ENCODE measurements at places on chromosomes 7 and 10.

DNA sequence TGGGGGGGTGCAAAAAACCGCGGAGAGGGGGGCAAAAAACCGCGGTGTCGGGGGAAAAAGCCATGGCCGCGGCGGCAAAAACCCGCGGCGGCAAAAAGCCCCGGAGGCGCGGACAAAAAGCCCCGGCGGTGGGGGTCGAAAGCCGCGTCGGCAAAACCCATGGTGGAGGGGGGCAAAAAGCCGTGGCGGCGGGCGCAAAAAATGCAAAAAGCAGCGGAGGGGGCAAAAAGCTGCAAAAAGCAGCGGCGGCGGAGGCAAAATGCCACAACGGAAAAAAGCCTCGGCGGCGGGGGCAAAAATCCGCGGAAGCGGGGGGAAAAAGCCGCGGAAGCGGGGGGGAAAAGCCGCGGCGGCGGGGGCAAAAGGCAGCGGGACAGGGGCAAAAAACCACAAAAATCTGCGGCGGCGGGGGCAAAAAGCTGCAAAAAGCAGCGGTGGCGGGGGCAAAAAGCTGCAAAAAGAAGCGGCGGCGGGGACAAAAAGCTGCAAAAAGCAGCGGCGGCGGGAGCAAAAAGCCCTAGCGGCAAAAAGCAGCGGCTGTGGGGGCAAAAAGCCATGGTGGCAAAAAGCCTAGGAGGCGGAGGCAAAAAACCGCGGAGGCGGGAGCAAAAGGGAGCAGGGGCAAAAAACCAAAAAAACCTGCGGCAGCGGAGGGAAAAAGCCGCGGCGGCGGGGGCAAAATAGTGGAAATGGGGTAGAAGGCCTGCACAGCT, 418.9 kb downstream of the ZNF716 start:
- DNase-seq: no peak

- no peak for DNase-seq
Observed at GRCh38 chr10:90399782-90400181, 458.1 kb downstream of the HTR7 start.

- no peak for DNase-seq
Observed at GRCh38 chr7:151340794-151341356, 737 bp upstream of the NUB1 start.

DNA sequence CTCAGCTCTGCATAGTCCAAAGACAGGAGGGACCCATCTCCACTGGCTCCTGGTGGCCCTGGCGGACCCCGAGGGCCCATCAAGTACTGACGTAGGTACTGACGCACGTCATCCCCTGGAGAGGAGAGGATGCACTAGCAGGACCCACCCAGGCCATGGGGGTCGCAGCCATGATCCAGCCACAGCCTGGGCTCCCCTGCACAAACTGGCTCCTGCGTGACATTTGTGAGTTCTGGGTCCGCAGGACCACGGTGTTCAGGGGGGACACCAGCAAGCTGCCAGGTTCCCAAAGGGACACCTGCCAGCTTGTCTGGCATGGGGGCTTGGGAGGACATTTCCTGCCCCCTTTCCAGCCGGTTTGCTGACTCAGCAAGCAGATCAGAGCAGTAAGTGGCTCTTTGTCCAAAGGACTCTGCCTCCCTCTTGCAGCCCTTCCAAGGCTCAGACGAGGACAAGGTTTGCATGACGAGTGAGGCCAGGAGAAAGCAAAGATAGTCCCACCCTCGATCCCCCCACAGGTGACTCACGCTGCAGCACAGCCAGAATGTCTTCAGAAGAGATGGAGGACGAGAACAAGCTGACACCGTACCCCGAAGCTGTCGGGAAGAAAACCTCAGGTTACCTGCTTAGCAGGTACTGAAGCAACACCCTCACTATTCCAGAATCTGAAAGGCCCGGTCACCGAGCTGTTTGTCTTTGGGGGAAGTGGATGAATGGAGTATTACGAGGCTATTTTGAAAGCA, 49.0 kb downstream of the COL17A1 start:
- DNase-seq: no peak
